ENCODE measurements at places on chromosomes 7 and 10.

DNA sequence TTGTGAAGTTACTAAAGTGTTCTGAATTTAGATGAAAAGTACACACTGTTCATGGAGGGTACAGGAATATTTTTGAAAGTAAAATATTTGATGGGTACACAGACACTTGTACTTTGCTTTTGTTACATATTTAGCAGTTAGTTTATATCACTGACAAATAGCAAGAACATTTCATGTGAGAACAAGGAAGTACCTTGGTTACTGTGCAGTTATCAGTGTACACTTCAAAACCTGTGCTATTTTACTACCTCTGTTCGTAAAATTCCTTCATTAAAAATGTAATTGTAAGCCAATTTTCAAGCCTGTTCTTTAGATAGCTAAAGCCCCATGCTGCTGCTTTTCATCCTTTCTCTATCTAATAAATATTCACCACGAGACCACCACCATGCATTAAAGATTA is 39.8 kb upstream of the WASL start:
- DNase-seq = no peak

GRCh38 chr7:33748793-33749192 is 156.5 kb upstream of the BMPER start:
- DNase-seq = no peak

DNA sequence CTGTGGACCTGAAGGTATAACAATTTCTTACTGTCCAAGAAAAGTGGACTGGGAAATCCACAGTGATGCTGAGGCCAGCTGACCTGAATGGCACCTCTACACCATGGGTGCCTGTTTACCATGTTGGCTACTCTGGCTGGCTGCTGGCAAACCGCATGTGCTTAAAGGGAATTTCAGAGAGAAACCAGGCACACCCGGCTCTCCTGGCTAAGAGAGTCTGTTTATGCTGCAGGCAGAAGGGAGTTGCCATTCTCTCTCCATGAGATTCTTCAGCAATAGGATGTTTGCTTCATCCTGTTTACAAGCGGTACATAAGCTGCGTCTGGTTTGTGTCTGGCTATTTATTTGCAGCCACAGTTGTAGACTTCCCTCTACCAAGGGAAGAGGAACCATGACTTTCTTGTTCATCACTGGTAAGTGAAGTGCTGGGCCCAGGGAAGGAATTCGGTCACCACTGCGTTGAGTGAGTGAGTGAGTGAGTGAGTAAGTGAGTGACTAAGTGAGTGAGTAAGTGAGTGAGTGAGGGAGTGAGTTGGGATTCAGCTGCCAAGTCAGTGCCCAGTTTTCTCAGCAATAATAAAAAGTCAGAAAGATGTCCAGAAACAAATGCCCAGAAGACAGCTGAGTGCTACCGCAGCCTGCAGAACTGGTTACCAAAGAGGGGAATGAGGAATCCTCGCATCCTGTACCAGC is 90.4 kb downstream of the COBL start:
- DNase-seq = no peak

DNA sequence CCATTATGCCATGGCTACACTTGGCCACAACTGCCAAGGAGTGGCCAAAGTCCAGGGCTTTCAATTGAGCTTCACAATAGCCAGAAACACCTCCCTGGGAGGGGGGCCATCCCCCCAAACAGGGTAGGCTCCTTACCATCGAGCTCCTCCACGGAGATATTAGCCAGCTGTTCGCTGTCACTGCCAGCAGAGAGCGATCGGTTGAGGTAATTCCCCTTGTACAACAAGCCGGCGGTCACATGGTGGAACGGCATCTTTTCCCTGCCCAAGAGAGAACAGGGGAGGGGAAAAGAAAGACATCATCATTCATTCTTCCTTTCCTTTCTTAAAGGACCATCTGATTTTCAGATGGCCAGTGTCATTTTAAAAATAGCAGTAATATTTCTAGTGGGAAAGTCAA is 133.6 kb downstream of the CALN1 start:
- no peak for DNase-seq

- DNase-seq = no peak
Measured at GRCh38 chr7:20395511-20395910, 64.8 kb downstream of the ITGB8 start.

- no peak for DNase-seq
Measured at GRCh38 chr10:120749856-120750566, 101.2 kb upstream of the WDR11 start.

- DNase-seq = peak; percentile 12
Measured at GRCh38 chr10:62594093-62594520, 210.4 kb upstream of the ADO start.

DNA sequence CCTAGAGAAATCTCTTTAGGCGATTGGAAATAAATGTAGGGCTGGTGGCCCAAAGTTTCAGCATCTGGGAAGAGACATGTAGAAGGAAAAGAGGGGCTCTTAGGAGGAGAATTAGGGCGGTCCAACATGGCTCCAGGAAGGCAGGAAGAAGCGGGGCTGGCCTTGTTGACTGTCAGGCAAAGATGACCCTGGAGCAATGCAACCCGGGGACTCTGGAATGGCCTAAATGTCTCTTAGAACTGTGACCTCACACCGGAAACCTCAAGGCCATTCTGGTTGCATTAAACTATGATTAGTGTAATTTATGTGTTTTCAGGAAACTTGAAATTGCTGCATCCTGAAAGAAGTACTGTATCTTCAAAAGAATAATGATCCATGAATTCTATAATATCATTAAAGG is 66.8 kb downstream of the NRP1 start:
- DNase-seq = no peak

DNA sequence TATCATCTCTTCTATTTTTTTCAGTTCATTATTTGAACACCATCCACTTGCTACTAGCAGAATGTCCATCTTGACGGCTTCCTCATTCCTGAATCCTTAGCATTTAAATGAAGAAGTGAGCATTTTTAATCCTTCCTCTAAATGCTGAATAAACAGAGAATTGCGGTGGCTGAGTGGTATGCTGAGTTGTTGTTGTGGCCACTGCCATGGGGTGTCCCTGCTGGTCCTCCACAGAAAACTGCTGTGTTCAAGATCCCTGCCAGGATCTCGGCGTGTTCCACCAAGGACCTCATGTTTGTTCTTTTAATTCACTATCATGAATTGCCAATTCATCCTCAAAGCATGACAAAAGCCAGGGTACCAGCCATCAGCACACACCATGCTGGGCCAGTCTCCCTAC is 48.9 kb upstream of the HABP2 start:
- no peak for DNase-seq

GRCh38 chr10:11125004-11125403 is 107.3 kb downstream of the CELF2 start:
- DNase-seq = no peak

- DNase-seq = no peak
Measured at GRCh38 chr7:16810112-16810511, 5.3 kb upstream of the AGR2 start.

DNA sequence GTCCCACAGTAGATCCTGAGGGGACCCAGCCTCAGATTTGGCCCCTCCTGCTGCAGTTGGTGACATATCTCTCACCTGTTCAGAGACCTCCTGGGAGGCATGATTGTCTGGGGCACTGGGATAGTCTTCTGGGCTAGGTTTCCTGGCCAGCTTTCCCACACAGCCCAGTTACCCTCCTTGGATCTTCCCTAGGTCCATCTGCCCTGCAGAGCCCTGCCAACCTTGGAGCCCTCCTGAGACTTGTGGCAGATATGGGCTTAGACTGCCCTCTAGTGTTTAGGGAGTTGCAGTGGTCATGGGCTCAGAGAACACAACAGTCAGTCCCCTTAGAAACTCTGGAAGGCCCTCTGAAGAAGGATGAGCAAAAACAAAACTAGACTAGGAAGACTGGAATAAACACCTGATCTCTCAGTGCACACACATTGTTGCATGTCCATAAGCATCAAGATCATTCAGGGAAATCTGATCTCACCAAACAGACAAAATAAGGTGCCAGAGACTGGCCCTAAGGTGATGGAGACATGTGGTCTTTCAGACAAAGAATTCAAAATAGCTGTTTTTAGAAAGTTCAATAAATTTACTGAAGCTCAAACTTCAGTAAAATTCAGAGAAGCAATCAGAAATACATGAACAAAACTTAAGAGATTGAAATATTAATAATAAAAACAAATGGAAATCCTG is 324.6 kb downstream of the ATRNL1 start:
- DNase-seq = peak; percentile 1

GRCh38 chr10:79142522-79143309 is 74.0 kb downstream of the ZMIZ1 start:
- DNase-seq = no peak

DNA sequence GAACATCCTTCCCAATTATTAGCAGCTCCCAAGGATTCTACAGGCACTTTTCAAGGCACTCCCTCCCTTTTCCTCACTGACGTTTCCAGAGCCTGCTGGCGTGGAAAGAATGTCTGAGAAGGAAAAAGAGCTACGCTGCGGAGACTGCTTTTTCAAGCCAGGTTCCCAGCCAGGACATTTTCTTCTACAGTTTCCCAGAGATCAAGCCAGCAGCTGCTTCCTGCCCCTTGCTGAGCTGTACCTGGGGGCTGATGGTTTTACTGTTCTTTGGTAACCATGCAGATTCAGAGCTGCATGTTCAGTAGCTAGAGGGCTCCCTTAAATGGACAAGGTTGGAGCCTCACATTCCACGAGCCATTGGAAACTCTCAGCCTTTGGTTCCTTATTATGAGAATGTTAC is 133.4 kb downstream of the EVX1 start:
- DNase-seq = no peak

DNA sequence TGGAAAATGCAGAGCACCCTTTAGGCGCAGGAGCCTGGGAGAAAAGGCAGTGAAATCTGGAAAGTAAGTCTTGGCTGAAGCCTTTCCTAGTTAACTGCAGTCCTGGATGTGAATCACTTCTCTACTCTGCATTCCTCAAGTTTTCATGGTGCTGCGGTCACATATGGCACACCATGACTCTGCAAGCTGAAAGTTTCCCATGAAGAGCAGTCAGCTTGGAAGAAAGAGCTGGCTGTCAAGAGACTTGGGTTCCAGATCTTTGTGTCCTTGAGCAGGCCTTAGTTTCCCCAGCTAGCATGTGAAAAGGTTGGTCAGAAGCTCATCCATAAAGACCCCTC is 548.3 kb downstream of the SORCS3 start:
- DNase-seq = no peak

GRCh38 chr7:28815928-28816373 is 142.2 kb downstream of the TRIL start:
- no peak for DNase-seq

GRCh38 chr7:31906479-31907171 is 163.6 kb downstream of the PDE1C start:
- no peak for DNase-seq

- no peak for DNase-seq
Measured at GRCh38 chr7:140060788-140061606, 1.8 kb downstream of the PARP12 start.

GRCh38 chr10:77005871-77006270 is 631.7 kb downstream of the KCNMA1 start:
- no peak for DNase-seq

- DNase-seq = peak; percentile 71
Measured at GRCh38 chr10:12042409-12042796, 206 bp downstream of the UPF2 start.

- no peak for DNase-seq
Measured at GRCh38 chr7:36034020-36034419, 119.0 kb upstream of the EEPD1 start.

GRCh38 chr10:97648562-97649404 is 8.3 kb downstream of the PI4K2A start:
- DNase-seq = no peak

- no peak for DNase-seq
Measured at GRCh38 chr10:17431871-17432311, 22.5 kb downstream of the ST8SIA6 start.

DNA sequence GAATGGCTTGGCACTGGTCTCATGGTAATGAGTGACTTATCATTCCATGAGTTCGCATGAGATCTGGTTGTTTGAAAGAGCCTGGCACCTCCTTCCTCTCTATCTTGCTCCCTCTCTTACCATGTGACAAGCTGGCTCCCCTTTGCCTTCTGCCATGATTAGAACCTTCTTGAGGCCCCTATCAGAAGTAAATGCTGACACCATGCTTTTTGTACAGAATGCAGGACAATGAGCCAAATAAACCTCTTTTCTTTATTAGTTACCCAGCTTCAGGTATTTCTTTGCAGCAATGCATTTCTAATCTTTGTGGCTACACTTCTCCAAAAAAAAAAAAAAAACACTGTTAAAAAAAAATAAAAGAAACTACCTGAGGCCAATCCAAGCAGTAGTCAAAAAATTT is 17.1 kb upstream of the SLC13A1 start:
- DNase-seq = no peak

DNA sequence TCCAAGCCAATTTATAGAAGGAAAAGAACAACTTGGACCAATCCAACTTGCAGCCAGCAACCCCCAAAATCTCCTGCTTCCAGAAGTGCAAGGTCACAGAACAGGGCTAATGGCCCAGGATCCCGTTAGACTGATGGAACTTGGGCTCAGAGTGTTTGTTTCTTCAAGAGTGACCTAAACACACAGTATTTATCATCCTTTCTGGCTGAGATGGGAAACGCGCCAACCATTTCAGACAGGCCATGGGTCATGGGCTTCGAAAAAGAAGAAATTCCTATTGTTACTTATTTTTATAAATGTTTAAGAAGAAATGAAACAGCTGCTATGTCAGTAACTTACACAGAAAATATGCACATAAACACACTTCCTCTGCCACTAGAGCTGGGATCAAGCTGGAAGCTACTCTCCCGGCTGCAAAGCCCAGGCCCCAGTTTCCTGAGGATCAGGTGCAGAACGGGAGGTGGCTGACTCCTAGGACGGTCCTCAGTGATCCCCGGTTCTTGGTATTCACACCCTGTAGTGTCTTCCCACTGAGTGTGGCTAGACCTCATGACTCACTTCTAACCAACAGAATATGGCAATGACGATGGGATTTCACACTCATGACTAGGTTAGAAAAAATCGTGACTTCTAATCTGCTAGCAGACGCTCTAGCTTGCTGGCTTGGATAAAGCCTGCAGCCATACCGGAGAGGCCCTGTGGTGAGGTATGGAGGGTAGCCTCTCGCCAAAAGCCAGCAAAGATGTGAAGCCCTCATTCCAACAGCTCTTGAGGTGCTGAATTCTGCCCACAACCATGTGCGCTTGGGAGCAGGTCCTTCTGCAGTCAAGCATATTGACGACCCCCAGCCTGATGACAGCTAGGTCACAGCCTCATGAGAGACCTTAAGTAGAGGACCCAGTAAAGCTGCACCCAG is 60.2 kb downstream of the CHST15 start:
- no peak for DNase-seq

GRCh38 chr10:541750-542371 is 147.6 kb downstream of the DIP2C start:
- DNase-seq = no peak

DNA sequence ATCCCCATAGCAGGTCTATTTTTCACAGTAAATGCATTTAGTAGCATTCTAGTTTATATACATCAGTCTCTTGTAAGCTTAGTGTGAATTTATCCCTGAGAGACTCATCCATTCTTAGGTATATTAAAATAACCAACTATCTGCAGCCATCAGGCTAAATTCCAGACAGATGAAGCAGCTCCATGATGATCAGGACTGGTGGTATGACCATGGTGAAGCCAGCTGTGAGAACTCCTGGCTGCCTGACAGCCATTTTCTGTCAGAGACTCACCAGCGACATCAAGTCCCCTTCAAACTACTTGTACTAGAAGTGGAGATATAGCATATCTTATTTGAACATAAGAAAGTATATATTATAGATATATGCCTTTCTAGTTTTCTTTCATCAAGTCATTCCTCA is 70.3 kb upstream of the GSDME start:
- DNase-seq = no peak

Data from CMK (cell line).